ENCODE measurements at places on chromosomes 2 and 18.

DNA sequence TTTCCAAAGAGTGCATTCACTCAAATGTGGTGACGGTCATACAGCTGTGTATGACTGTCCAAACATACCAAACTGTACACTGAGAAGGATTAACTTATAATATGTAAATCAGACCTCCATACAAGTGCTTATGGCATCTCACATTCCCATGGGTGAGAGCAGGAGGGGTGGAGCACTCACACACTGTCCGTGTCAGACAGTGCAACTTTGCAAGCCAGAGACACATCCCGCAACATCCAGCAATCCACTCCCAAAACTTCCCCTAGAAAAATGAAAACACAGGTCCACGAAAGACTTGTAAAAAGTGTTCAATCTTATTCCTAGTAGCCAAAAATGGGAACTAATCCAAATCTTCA is 36.4 kb downstream of the FAM168B start:
- DNase-seq: no peak

DNA sequence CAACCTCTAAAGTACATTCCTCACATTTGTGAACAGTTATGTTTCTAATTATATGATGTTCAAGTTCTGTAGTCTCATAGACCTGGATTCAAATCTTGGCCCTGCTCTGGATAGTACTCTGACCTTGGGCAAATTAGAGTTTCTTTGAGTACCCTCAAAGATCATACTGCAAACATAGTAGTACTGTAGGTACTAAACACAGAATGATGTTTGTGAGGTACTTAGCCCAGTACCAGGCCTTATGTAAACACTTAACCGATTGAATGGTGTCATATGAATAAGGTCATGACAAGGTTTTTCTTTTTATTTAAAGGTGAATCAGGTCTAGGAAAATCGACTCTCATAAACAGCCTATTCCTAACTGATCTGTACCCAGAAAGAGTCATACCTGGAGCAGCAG is 19.1 kb downstream of the SEPTIN2 start:
- no peak for DNase-seq

DNA sequence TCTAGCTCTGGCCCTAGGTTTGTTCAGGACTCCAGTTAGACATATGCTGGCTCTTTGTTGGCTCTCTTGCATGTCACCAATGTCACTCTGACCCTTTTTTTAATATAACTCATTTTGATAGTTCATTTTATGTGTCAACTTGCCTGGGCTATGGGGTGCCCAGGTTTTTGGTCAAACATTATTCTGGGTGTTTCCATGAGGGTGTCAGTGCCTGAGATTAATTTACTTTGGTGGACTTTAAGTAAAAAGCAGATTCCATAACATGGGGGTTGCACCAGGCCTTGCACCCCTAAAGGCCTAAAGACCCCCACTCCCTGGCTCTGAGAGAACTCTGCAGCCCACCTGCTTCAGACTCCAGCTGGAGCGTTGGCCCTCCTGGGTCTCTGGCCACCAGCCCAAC is 48.1 kb upstream of the SNTG2 start:
- DNase-seq: no peak

GRCh38 chr2:154699575-154699930 is 1.1 kb downstream of the KCNJ3 start:
- no peak for DNase-seq

DNA sequence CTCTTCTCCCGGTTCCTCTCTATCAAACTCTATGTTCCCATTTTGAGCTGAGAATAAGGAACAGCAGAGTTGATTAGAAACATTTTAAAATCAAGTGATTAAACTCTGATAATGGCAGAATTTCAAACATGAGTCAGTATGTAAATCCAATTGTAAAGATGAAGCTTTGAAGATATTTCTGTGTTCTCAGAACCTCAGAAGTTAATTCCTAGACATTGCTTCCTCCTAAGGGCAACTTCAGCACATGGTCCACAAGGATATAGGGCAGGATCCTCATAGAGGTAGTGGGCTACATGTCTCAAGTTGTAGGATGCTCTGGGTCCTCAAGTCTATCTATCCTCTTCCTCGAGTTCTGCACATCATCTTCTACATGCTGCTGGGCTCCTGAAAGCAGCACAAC is 46.3 kb downstream of the QPCT start:
- no peak for DNase-seq

- DNase-seq: no peak
Observed at GRCh38 chr2:148920559-148920958, 45.5 kb downstream of the KIF5C start.

GRCh38 chr18:47501946-47502345 is 250.5 kb upstream of the SKOR2 start:
- DNase-seq: no peak

DNA sequence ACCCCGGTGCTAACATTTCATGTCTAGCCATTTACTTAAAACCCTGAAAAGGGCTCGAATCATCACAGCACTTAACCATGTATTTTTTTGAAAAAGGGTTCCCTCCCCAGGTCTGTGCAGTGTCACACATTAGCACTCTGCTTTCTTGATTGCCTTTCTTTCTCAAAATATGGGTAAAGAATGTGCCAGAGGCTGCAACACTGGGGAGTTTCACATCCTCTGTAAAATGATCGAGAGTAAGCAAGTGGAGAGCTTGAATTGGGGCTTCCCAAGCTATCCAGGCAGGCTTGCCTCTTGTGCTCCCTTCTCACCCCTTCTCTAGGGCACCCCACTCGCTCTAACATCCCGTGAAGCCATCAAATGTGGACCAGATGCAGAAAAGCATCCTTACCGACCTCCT is 177.0 kb upstream of the CCDC68 start:
- DNase-seq: no peak

DNA sequence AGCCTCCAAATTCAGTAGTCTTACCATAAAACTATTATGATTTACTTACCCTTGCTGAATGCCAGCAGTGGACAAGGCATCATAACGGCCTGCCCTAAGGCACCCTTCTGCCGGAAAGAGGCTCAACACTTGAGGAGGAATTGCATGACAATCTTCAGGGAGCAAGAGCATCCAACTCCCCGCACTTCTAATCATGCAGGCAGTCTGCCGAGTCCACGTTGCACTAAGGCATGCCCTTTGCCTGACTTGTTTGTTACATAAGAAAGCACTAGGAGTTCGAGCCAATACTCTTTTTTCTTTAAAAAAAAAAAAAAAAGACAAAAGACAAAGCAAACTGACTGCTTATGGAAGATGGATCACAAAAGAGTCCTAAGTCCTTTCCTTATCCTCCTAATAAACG is 17.9 kb upstream of the SPTBN1 start:
- no peak for DNase-seq

DNA sequence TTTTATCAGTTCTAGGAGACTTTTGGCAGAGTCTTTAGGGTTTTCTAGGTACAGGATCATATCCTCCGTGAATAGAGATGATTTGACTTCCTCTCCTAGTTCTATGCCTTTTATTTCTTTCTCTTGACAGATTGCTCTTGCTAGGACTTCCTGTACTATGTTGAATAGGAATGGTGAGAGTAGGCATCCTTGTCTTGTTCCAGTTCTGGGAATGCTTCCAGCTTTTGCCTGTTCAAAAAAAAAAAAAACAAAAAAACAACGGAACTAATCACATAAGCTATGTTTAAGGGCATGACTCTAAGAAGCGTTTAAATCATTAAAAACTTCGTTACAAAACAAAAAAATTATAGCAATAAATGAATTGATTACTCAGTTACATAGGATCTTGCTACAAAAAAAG is 145.7 kb downstream of the NUP35 start:
- no peak for DNase-seq

- no peak for DNase-seq
Observed at GRCh38 chr2:156398176-156398575, 38.0 kb upstream of the GPD2 start.

DNA sequence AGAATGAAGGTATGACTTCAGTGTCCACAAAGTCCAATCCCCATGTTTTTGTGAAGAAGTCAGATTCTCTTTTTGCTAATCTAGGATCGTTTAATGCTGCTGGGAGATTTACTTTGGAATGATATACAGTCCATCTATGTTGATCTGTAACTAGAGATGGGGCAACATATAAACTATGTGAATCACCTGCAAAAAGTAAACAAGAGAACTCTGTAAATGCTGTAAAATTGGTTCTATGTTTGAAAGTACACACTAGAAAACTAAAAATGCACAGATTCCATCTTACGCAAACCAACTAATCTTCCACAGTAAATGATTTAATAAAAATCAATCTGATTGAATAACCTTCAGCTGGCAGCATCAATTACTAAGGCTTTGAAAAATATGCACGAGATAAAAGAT is 37.5 kb downstream of the VPS54 start:
- DNase-seq: no peak

GRCh38 chr18:5519448-5520298 is 24.1 kb downstream of the EPB41L3 start:
- DNase-seq: no peak

GRCh38 chr2:43361286-43361685 is 134.9 kb upstream of the ZFP36L2 start:
- no peak for DNase-seq

DNA sequence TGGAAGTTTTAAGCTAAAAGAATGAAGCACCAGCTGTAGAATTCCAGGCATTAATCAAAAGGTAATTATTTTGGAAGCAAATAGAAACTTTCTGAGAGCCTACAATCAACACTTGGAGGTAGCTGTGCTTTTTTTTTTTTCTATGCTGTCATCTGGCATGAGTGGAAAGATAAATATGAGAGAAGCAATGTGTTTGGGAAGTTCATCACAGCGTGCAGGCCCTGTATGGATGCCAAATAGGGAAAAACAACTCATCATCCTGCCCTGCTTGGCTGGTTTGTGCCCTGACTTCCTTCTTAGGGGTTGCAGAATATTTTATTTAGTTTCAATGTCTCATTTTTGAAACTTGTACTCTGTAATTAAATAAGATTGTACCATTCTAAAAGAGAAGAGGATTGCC is 437.4 kb downstream of the PIK3C3 start:
- DNase-seq: no peak

DNA sequence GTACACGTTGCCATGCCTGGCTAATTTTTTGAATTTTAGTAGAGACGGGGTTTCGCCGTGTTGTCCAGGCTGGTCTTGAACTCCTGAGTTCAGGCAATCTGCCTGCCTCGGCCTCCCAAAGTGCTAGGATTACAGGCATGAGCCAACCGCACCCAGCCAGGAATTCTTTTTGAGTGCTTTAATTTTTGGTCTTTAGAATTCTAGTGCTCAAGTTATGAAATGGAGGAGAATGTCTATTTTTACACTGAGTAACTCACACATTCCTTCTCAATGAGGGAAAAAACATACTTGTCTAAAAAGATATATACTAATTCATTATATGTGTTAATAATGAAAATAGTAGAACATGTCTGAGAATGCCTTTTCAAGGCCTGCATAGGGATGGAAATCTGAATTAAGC is 8.5 kb downstream of the ZNF396 start:
- DNase-seq: no peak

- DNase-seq: no peak
Observed at GRCh38 chr2:234355808-234356365, 141.0 kb downstream of the ARL4C start.

DNA sequence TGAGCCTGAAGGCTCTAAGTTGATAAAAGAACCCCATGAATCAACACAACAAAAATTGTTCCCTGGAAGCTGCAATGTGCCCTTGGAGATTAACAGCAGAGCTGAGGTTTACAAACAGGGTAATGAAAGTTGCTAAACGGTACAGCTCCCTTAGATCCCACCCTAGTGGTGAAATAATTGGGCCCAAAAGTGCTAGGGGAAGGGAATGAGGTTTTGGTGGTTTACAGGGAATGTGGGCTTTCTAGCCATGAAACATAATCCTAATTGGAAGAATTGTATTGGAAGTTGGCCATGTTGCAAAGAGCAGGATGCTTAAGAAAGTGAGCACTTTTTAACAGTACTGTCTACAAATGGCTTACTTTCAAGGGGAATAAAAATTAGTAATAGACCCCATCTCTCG is 180.2 kb upstream of the SMIM21 start:
- no peak for DNase-seq

GRCh38 chr2:131543385-131543891 is 15.8 kb downstream of the CCDC74A start:
- no peak for DNase-seq

DNA sequence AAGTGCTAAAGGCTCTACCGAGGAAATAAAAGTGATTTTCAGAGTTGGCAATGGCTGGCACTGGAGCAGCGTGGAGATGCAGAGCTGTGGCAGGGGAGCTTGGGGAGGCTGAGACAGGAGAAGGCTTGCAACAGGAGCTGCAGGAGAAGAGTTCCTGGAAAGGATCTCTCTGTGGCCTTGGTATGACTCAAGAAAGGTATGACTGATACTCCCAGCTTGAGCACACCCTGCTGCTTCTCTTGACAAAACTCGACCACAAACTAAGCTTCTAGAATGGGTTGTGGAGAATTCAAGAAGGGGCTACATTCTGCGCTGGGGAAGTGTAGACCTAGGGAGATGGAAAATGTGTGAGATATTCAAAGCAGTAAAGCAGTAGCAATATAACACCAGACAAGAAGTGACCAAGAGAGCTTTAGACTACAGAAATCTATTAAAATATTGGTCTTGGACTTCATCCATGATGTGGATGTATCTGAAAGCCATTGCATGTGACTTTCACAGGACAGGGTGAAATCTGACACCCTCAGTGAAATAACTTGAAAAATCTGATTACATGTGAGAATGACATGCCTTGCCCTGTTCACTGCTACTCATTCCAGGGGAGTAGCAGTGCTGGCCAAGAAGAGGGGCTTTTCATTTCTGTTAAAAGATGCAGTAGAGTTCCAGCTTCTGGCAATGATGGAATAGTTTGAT is 41.5 kb downstream of the SUCLG1 start:
- DNase-seq: no peak

DNA sequence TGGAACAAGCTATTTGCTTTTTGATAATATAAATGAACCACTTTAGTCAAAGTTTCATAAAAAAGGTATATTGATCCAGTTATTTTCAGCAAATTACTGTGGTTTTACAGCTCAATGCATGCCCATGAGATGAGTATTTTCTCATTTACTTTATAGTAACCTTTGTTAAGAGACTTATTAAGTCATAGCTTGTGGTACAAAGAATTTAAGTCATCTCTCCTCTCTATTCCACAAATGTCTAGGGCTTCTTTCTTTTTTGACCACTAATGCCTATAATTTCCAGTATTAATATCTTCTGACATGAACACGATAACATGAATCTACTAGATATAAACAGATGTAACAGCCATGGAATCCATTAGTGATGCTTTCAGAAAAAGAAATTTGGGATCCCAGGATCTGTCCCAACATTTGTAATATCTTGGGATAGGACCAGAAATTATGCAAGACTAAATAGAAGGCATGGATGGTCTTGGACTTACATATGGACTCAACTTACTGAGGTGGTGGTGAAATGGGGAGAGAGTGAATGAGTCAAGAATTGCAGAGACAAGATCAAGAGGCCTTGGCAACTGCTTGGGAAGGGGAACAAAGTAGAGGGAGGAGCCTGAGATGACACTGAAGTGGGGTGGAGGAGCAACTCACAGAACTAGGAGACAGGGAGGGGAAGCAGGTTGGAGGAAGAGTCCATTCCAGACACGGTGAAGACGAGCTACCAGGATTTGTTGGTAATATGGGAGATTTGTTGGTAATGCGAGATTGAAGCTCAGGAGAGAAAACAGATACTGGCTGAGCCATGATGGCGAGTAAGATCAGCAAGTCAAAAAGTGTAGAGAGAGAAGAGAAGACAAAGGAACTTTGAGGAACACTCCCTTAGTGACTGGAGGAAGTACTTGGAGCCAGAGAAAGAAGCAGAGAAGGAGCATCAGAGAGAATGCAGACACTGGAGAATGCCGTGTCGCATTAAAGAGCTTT is 42.4 kb upstream of the KDM3A start:
- no peak for DNase-seq

- DNase-seq: no peak
Observed at GRCh38 chr2:191618046-191618780, 59.7 kb upstream of the NABP1 start.

GRCh38 chr2:205754285-205754923 is 72.1 kb downstream of the NRP2 start:
- DNase-seq: no peak
